ENCODE measurements at places on chromosomes 11 and 22. TPM values are rescaled to one million over a fixed set of nuclear protein-coding genes. Genes with fewer than 3 reads are reported as not detected.

The SLC25A45 gene
- total RNA-seq = 9.1 TPM

- DNase-seq = no peak
These were observed 755.6 kb upstream of the ANO3 start for GRCh38 chr11:25576320-25576719.

The ZNF70 gene
- 6.0 TPM for total RNA-seq

- no peak for DNase-seq
These were observed 122.9 kb upstream of the NAV2 start for GRCh38 chr11:19589567-19590260.

DNA sequence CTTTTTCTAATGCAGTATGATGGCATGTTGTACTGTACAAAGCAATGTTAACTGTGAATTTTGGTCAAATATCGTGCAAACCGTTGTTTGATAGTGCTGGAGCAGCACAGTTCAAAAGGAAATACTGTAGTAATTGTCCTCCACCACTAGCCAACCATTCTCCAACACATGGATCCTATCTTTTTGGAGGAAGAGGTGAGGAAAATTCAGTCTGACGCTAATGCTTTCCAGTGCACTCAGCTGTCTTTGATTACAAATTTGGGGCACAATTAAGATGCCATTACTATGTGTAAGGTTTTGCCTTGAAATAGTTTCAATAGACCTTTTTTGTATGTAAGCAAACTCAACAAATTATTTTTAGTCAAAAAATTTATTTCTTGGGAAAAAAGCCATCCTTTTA, 240.5 kb upstream of the CCDC179 start:
- no peak for DNase-seq

The SCARF2 gene
- 85.2 TPM for total RNA-seq

- no peak for DNase-seq
These were observed 18.8 kb downstream of the MICAL2 start for GRCh38 chr11:12129227-12129626.

- DNase-seq = no peak
These were observed at the start of gene OSBP2 for GRCh38 chr22:30694640-30695350. Gene OSBP2, plus strand, starts transcription at chr22:30694874. Its CDS starts 36 bp downstream, at chr22:30694910.

GRCh38 chr22:50621356-50621880, 6.5 kb downstream of the ARSA start:
- no peak for DNase-seq

- DNase-seq = peak; percentile 11
These were observed 149.5 kb downstream of the PGR start for GRCh38 chr11:100980156-100980555.

- peak; percentile 46 for DNase-seq
These were observed 196.9 kb downstream of the SNX19 start for GRCh38 chr11:130719220-130719915.

DNA sequence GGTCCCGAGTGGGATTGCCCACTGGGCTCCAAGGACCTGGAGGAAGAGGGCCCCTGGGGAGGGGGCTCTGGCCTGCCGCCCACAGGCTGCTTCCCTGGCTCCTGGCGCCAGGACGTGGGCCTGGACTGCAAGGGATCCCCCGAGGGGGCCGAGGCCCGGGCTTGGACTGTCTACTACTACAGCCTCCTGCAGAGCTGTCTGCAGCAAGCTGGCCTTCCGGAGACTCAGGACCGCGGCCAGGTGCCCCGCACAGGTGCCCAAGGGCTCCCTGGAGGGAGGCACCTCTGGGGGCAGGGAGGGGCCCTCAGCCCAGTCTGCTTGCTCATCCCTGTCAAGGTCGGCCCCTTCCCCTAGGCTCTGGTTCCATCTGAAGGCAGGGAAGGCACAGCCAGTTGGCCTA, 1.9 kb downstream of the CARNS1 start:
- no peak for DNase-seq

GRCh38 chr22:31611061-31611760, 50.8 kb downstream of the PISD start:
- DNase-seq = no peak

The SEC14L6 gene
- not detected for total RNA-seq

Measured in HFFc6 (cell line).